Caco-2 (cell line): ENCODE measurements at places on chromosomes 2 and 18.
A peak's percentile ranks its signal among the peaks of the same experiment; 100 is the strongest.

- DNase-seq, result no peak
Observed at GRCh38 chr18:34591920-34592444, 118.1 kb upstream of the DTNA start.

GRCh38 chr2:112692495-112692911 lies 28.3 kb upstream of the NT5DC4 start:
- peak; percentile 86 for DNase-seq

DNA sequence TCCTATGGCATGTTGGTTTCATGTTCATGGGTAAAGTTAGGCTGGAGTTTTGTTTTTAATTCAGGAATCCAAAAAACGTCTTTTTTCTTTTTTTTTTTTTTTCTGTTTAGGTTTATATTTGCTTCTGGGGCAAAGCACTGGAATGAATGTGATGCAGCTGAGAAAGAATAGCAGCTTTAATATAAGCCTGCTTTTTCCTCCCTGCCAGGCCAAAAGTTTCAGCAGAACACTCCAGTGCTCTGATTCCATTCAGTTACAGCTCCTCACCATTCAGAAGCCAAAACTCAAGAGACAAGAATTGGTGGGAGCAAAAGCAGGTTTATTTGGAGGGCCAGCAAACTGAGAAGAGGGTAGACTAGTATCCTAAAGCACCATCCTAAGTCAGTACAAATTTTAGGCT lies 102.7 kb upstream of the PELI1 start:
- DNase-seq, result no peak

GRCh38 chr18:65380986-65381385 lies 369.8 kb upstream of the CDH7 start:
- DNase-seq, result no peak

- no peak for DNase-seq
Observed at GRCh38 chr2:10783421-10783820, 29.2 kb downstream of the PDIA6 start.

DNA sequence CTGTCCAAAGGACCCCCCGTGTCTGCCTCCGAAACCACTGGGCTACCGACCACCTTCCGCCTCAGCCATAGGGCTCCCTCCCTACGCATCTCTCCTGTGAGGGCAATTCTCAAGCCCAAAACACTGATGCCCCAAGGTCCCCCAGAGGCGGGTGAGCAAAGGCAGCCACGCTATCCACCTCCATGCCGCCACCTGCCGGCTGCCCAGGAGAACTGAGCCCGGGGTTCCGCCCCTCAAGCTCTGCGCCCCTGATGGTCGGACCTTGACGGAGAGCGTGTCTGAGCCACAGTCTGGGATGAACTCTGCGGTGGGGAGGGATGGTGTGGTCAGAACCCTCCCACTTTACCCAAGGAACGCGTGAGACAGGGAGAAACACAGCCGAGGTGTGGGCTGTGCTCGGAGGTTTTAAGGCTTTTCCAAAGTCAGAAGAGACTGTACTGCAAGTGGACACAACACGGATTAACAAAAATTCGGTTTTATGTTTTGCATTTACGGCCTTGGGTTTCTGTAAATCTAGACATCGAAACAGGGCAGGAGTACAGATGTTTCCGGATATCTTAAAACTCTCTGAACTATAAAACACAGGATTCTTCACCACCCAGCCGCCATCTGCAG lies 114.1 kb downstream of the ZNF516 start:
- peak; percentile 1 for DNase-seq

DNA sequence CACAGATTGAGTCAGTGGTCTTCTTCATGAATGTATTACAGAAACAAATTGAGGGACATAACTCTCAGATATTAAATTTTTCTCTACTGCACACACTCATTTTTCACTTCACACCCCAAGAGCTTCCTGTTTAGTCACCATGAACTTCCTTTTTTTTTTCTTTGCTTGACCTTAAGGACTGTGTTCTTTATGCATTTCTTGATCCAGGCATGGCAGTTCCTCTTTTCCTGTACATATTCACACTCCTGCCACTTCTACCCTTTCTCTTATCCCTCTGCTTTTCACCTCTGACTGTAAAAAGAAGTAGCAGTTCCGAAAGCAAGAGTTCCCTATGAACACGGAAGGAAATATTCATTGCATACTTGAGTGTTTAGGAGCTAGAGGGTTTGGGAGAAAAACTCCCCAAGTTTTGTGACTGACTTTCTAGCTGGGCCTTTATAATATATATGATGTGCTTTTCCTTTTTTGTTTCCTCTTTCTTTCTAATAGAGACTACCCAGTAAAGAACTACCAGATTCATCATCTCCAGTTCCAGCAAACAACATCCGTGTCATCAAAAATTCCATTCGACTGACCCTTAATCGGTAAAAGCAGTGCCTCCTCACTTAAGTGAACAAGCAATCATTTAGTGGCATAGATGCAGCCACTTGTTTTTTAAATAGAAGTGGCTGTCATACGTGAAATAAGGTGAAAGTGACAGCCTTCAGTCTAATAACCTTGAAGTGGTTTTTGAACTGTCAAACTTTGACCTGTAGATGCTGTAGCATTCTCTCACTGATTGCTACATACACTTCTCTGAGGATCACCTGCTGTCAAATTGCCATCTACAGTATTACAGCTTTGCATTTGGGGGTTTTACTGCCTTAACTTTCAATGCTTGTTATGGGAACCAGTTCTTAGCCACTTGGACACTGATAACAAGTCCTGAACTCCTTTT lies 40.8 kb downstream of the PAPOLG start:
- DNase-seq, result no peak
